ENCODE measurements at places on chromosomes 11 and 22. TPM values are rescaled to one million over a fixed set of nuclear protein-coding genes. Genes with fewer than 3 reads are reported as not detected.
A peak's percentile ranks its signal among the peaks of the same experiment; 100 is the strongest.

GRCh38 chr22:19923914-19924513 is 17.6 kb upstream of the COMT start:
- no peak for DNase-seq

GRCh38 chr11:85182441-85183387 is 444.4 kb downstream of the DLG2 start:
- peak; percentile 47 for DNase-seq

DNA sequence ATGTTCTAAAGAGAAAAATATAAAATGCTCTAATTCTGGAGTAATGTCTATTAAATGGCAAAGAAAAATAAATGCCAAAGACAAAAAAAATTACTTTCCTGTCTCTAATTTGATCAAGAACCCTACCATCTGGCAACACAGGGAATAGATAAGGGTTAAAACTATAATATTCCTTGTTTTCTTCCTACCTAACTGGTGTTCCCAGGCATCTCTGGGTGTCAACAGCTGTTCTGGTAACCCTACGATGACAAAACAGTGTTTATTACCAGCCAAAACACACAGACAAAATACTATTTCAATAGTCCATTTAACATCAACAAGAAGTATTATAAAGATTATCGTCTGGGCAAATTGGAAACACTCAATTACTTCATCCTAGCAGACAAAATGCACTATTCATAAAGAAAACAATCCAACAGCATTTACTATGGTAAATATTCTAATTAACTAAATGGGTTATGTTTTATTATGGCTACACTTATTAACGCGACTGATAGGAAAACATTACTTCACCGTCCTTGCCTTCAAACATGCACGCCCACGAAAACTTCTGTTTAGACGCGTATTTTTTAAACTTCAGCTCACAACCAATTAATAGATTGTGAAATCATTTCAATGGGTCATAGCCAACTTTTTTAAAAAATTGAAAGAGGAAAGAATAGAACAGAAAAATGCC is 50.6 kb downstream of the LGR4 start:
- no peak for DNase-seq

The IFITM10 gene
- 2.7 TPM for total RNA-seq

- DNase-seq, result no peak
Observed at GRCh38 chr11:128854841-128855240, 12.3 kb downstream of the KCNJ1 start.

- DNase-seq, result peak; percentile 46
Observed at GRCh38 chr22:36765943-36766450, 9.9 kb downstream of the IFT27 start.

The GLYAT gene
- total RNA-seq, result not detected

- DNase-seq, result peak; percentile 50
Observed at GRCh38 chr11:13277768-13278608, at the start of gene BMAL1. Gene BMAL1 (plus strand): TSS chr11:13277790. CDS start chr11:13354309, 76,519 bp downstream.

The CAVIN3 gene
- total RNA-seq, result 114 TPM

The TRIM49 gene
- total RNA-seq, result not detected

The NFAM1 gene
- total RNA-seq, result not detected

The RAB30 gene
- total RNA-seq, result 9.4 TPM

- no peak for DNase-seq
Observed at GRCh38 chr22:39475337-39475736, 18.5 kb downstream of the MGAT3 start.

GRCh38 chr11:124817036-124817435 is 16.8 kb upstream of the MSANTD2 start:
- DNase-seq, result no peak

The MEI1 gene
- total RNA-seq, result not detected

DNA sequence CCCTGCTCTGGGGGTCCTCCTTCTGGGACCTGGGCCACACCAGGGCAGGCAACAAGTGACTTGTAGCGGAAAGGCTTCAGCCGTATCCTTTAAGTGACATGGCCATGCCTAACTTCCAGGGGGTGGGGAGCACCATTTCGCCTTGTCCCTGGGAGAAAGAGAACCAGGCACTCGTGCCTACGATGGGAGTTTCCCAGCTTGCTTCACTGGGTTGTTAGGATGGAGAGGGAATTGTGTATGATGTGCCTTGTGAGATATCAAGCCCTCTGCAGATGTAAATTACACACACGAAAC is 151.4 kb downstream of the CACNA1I start:
- no peak for DNase-seq

GRCh38 chr11:122207505-122207904 is 91.5 kb upstream of the BLID start:
- peak; percentile 66 for DNase-seq

- no peak for DNase-seq
Observed at GRCh38 chr22:44385296-44385610, 72.5 kb upstream of the SHISAL1 start.

GRCh38 chr22:35838855-35839576 is 121.3 kb downstream of the APOL5 start:
- peak; percentile 80 for DNase-seq

All from M059J (cell line).